ENCODE measurements at places on chromosomes 4 and X. TPM values are rescaled to one million over a fixed set of nuclear protein-coding genes. Genes with fewer than 3 reads are reported as not detected.

The NALF2 gene
- 6.9 TPM for total RNA-seq

The HELQ gene
- 15.8 TPM for total RNA-seq

The TMSB15A gene
- not detected for total RNA-seq

The FAM47B gene
- not detected for total RNA-seq

The ZXDA gene
- total RNA-seq: 5.6 TPM

GRCh38 chr4:185541251-185541727 is 6.0 kb upstream of the PDLIM3 start:
- DNase-seq: peak; percentile 69

GRCh38 chr4:160110891-160111290 is 1008.0 kb downstream of the RAPGEF2 start:
- DNase-seq: no peak

DNA sequence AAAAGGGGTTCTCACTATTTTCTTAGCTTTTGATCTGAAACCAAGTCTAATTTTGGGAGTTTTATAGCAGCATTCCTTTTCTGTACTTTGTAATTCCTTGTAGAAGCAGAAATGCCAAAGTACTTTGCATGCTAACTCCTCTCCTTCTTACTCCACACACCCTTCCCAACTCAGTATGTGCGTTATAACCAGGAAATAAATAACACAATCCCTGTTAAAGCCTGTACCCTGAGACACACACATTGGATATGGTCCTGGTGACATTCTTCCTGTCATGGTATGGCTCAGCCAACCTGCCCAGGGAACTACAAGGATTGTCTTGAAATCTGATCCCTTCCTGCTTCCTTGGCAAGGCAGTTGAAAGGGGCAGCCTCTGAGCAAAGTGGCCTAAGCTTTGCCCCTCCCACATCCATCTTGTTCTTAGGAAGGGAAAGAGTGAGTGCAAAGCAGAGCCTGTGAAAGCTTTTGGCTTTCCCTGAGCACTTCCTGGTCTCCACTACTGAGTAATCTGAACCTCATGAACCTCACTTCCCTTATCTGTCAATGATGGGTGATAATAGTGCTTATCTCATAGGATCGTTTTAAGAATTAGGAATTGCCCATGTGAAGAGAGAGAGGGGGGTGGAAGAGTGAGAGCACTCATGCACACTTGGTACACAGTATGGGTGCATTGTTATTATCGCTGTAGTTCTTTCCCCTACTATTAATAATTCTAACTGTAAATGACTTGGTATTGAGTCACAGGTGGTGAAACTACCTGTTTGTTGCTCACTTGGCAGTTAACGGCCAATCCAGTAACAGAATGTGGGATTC is 109.3 kb downstream of the AFF2 start:
- no peak for DNase-seq

DNA sequence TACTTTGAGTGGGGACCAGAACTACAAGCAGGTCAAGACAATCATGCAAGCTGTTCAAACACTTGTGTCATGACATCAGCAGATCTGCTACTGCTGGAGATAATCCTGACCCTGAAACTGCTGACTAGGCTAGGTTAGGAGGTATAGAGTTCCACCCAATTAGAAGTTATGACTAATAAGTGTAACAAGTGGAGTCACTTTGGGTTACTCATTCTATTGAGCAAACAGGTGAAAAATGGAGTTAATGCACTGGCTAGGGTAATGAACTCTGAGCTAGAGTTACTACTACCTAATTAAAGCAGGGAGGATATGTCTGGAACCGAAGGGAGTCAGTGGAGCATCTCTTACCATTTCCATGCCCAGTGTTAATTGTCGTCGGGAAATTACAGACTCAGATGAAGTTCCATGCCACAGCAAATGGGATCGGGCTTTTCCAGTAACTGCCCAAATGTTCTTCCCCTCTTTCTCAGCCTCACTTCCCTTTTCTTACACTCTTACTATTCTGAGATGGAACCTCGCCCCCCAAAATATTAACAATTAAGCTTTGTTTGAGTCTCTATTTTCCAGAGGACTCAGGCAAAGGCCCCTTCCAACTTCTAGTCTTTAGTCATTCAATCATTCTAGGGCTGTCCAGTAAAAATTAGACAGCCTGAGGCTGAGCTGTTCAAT is 19.8 kb upstream of the MANBA start:
- DNase-seq: no peak

- DNase-seq: peak; percentile 31
Measured at GRCh38 chr4:118280501-118281218, 72.1 kb downstream of the PRSS12 start.

DNA sequence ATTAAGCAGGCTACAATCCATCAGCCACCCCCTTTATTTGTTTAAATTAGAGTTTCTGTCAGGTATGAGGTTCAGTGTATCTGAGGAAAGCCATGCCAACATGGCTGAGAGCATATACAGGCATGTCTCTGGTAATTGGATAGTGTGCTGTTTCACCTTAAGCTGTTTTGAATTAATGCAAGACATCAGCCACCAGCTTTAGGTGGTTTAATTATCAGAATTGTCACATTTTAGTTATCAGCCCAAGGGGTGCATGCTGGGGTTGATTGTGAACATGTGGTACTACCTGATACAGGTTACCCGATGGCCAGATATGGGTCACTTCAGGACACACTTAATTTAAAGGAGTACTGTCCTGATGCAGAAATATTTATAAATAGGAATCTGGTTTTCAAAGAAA is 353.2 kb upstream of the TENM3 start:
- no peak for DNase-seq

DNA sequence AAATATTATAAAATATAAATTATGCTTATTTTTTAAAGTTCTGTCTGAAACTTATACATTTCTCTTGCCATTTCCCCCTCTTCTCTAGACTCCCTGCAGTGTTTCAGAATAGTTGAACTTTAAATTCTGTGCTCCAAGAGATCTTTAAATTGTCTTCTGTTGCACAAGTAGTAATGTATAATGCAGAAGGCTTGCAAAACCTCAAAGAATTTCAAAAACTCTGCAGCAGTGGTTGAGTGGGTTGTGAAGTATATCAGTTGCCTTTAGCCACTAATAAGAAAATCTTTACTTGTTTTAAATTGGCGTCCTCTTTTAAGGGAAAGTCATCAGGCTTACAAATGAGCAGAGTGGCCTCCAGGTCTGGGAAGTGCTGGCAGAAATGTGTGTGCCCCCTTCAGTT is 1153.3 kb upstream of the PABPC4L start:
- no peak for DNase-seq

GRCh38 chr4:41177016-41177415 is 37.3 kb downstream of the APBB2 start:
- DNase-seq: no peak

DNA sequence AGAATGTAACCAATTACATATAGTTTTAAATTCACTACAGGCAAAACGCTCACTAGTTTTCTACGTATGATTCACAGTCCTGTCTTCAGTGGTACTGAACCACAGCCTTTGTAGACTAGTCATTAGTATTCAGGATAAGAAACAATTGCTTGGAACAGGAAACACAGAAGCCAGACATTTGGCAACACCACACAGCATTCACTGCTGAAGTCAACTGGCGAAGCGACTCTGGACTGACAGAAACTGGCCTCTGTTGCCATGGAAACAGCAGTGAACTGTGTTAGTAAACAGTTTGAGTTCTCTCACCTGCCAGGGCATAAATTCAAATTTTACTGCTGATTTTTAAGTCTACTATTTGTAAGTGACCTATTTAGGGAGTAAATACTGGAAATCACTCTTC is 57.6 kb downstream of the MAPK10 start:
- DNase-seq: peak; percentile 58

DNA sequence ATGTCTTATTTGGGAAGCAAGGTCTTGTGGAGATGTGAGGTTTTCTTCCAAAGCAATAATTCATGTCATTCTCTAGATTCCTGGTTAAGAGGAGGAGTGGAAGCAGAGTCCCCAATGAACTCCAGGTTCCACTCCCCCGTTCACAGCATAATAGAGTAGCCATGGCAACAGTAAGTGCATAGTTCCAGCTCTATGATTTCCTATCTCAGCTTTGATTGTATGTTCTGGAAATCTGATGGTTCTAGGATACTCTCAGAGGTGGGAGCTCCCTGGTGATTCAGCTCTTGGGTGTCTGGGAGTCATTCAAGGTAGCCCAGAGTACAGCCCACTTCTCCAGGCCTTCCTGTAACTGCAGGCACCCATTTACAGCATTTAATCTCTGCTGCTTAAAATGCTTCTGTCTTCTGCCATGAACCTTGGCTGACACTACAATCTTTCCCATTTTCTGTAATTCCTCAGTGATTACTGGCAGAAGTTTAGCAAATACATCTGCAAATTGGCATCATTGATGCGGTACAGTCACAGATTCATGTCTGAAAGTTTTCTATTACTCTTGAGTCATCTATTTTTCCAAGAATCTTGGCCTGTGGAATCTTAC is 242.0 kb downstream of the MAPK10 start:
- DNase-seq: no peak

DNA sequence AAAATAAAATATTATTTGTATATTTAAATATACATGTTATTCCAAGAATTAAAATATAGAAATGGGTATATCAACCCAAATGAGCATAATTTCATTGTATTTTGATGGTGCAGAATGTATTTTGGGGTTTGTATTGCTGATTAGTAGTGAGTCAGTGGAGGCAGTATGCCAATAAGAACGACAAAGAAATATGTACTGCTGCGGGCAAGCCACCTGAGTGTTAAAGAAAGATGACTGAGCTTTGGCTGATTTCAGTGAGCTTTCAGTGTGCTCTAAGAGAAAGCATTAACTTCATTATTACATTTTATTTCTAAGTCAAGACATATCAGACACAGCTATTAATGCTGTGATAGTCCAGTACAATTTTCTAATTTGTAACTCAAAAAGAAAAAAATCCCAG is 297.8 kb downstream of the ANK2 start:
- DNase-seq: no peak

GRCh38 chr4:159429693-159430035 is 326.8 kb downstream of the RAPGEF2 start:
- DNase-seq: no peak

DNA sequence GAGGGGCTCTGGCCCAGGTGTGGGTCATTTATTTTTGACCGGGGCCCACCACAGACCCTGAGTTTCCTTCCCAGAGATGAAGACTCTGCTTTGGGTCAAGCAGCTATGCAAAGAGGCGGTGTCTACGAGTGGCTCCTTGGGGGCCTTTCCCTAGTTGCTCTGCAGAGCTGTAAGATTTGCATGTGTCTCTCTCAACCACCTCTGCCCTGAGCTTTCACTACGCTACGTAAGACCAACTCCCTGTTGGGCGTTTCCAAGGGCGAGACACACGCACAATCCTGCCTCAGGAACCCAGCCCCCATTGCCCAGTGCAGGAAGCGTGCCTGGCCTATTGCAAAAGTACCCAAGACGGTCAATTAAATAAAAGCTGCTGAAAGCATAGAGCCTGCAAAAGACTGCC is 10.0 kb upstream of the ANOS1 start:
- DNase-seq: no peak

GRCh38 chrX:39955625-39956024 is 142.1 kb downstream of the BCOR start:
- DNase-seq: no peak

DNA sequence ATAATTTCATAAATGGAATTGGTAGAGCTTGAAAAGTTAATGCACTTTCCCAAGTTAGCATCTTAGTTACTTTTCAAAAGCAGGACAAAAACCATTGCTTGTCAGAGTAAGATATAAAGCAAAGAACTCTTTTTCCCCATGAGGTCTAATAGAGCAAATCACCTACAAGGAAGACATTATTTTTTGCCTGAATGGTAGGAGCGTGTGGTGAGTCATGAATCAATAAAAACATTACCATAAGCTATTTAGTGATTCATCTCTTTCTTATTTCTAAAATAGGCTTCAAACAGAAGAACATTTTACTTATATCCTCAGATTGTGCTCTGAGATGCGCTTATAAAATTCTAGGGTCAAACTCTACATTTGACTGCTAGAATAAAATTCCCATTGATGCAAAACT is 109.4 kb upstream of the GPRIN3 start:
- no peak for DNase-seq

GRCh38 chr4:86910820-86911684 is 18.8 kb upstream of the C4orf36 start:
- DNase-seq: no peak
